Hematopoietic multipotent progenitor cell treated with erythropoietin and hydrocortisone succinate and interleukin-3 and kit ligand, for 8 days (in vitro differentiated cells): ENCODE measurements at places on chromosomes 1 and 21.

- no peak for DNase-seq
These were observed 10.1 kb upstream of the SLC25A33 start for GRCh38 chr1:9529190-9529589.

DNA sequence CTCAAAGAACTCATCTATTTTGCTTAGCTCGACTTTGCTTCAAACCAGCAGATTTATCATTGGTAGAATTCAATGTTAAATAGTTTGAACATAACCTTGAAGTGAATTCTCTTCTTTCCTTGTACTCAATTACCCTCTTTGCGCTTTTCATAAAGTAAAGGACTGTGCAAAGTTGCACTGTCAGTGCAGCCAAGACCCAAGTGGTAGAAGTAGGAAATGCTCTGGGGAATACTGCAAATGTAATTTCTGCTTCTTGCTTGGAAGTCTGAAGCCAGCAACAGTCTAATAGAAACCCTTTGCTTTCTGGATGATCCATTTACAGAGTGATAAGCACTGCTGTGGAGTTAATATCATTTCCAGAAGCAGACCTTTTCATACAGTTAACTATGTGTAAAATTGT, 936.7 kb upstream of the TMPRSS15 start:
- no peak for DNase-seq

DNA sequence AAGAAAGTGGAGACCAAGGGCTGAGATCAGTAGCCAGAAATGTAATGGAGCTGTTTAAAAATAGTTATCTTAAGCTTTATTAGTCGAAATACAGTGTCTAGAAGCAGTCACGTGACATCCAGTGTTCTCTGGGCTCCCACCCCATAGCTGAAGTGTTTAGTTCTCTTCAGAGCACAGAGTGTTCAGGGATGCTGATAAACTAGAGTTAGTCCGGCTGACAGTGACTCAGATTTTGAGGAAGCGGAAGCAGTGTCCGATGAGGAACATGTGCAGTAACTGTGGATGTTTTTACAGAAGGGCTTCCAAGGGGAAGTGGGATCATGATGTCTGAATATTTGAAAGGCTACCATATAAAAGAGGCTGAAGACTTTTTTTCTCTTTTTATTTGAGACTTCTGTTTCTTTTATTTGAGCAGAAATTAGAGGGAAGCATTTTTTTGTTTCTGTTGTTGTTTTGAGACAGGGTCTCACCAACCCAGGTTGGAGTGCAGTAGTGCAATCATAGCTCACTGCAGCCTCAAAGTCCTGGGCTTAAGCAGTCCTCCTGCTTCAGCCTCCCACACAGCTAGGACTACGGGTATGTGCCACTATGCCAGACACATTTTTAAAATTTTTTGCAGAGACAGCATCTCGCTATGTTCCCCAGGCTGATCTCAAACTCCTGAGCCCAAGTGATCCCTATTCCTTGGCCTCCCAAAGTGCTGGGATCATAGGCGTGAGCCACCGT, 124.2 kb downstream of the GALNT2 start:
- peak; percentile 79 for DNase-seq

- no peak for DNase-seq
These were observed 4.4 kb downstream of the ITPKB start for GRCh38 chr1:226734611-226735153.

DNA sequence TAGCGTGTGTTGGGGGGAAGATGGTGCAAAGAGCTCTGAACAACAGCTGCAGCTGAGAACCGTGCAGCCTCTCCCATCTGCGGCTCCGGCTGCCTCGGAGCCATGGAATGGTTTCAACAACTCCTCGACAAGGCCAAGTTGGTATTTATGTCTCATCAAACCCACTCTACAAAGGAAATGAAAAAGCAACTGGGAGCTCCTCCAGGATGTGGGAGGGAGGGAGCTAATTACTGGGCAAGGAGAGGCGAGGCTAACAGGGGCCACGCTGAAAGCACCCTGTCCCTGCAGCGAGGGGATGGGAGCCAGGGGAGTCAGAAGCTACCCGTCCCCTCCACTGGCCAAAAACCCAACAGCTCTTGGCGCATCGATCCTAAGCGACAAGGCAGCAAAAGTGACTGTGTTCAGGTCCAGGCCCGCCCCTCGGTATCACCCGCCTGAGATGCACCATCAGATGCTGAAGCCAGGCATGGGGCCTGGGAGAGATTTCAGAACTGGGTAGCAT, 63.1 kb downstream of the ACOT7 start:
- no peak for DNase-seq

- no peak for DNase-seq
These were observed 1.0 kb upstream of the SLC6A9 start for GRCh38 chr1:44032170-44032790.
